ENCODE measurements at places on chromosomes 4 and X. TPM values are rescaled to one million over a fixed set of nuclear protein-coding genes. Genes with fewer than 3 reads are reported as not detected.

Gene USP17L30
- not detected for total RNA-seq

Gene PTPN13
- total RNA-seq, result under 0.01 TPM

Gene BCLAF3
- total RNA-seq, result 2.5 TPM

DNA sequence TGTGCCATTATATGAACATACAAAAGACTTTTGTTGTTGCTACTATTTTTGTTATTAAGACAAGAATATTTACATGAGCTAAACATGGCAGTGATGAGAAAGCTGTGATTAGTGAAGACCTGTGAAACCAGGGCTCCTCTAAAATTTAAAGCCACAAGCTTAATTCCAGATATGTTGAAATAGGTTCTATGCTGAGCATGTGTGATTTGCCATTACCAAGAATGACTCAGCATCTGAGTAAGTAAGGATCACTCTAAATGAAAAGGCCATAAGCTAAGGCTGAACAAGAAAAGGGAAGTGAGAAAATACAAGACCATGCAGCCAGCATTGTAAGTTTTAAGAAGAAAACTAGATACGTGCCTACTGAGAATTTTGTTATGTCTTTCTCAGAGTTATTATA lies 75.9 kb upstream of the CAMK2D start:
- peak; percentile 49 for DNase-seq

DNA sequence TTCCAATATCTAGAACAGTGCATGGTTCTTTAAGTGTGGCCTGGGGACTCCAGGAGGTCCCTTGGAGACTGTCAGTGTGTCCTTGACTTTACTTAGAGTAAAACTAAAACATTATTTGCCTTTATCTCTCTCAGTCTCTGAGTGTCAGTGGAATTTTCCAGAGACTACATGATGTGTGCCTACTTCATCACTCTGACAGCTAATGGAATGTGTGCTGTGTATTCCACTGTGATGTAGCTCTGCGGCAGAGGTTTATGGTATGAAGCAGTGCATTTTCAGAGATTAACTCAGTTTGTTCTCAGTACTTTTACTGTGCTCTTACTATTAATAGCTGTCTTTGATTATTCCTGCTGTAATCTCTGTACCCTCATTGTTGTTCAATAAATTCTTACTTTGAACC lies 85.6 kb downstream of the MANBA start:
- DNase-seq, result no peak

- DNase-seq, result no peak
Measured at GRCh38 chr4:148293571-148293970, 148.6 kb downstream of the NR3C2 start.

- peak; percentile 51 for DNase-seq
Measured at GRCh38 chr4:39565878-39566600, 38.8 kb upstream of the UGDH start.

DNA sequence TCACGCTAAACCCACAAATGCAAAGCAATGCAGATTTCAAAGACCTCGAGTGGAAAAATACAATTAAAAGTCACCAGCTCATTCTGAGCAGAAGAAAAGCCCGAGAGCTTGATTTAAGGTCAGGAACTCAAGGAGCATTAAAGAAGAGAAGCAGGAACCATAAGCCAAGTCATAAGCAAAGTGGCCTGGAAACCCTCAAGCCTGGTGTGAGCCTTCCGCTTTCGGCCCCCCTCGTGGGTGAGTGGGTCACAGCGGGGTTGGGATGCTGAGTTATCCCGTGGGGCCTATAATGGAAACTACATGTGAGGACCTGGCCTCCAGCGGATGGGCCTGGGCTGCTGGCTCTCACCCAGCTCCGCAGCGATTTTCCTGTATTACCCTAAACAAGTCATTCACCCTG lies 504.3 kb downstream of the RAB28 start:
- no peak for DNase-seq

- DNase-seq, result no peak
Measured at GRCh38 chrX:134158821-134159512, 78.0 kb upstream of the CCDC160 start.

GRCh38 chrX:40049084-40049641 lies 48.6 kb downstream of the BCOR start:
- no peak for DNase-seq

GRCh38 chr4:5797866-5798265 lies 86.9 kb downstream of the EVC start:
- DNase-seq, result no peak

- DNase-seq, result no peak
Measured at GRCh38 chrX:129478516-129478915, 44.8 kb downstream of the SMARCA1 start.
